NCI-H774 (cell line): ENCODE measurements at places on chromosomes 3 and 15.

GRCh38 chr3:98962951-98963350 is 61.5 kb upstream of the DCBLD2 start:
- no peak for DNase-seq

DNA sequence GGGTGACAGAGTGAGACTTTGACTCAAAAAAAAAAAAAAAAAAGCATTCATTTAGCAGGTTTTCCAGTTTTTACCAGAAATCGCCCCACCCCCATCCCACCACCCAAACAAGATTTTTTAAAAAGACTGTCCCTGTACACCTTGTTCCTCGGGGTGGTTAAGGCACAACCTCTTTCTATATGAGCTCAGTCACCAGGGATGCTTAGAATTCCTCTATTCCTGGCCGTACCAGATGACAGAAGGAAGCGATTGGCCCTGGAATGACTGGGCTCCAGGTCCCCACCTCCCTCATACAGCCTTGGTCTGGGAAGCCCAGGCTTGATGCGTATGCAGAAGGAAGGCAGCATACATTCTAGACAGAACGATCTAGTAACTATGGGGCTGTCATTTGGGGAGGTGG is 25.6 kb downstream of the IDH2 start:
- DNase-seq = no peak

DNA sequence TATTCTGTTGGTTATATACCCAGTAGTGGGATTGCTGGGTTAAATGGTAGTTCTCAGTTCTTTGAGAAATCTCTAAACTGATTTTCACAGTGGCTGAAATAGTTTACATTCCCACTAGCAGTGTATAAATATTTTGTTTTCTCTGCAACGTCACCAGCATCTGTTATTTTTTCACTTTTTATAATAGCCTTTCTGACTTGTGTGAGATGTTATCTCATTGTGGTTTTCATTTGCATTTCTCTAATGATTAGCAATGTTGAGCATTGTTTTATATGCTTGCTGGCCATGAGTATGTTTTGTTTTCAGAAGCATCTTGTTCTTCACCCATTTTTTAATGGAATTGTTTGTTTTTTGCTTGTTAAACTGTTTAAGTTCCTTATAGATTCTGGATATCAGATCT is 612.7 kb upstream of the SGO1 start:
- DNase-seq = no peak

GRCh38 chr3:40855871-40856270 is 331.1 kb downstream of the ZNF621 start:
- DNase-seq = no peak
